ENCODE measurements at places on chromosomes 7 and 10.

- DNase-seq: no peak
These were observed 12.2 kb upstream of the OIT3 start for GRCh38 chr10:72881291-72881690.

DNA sequence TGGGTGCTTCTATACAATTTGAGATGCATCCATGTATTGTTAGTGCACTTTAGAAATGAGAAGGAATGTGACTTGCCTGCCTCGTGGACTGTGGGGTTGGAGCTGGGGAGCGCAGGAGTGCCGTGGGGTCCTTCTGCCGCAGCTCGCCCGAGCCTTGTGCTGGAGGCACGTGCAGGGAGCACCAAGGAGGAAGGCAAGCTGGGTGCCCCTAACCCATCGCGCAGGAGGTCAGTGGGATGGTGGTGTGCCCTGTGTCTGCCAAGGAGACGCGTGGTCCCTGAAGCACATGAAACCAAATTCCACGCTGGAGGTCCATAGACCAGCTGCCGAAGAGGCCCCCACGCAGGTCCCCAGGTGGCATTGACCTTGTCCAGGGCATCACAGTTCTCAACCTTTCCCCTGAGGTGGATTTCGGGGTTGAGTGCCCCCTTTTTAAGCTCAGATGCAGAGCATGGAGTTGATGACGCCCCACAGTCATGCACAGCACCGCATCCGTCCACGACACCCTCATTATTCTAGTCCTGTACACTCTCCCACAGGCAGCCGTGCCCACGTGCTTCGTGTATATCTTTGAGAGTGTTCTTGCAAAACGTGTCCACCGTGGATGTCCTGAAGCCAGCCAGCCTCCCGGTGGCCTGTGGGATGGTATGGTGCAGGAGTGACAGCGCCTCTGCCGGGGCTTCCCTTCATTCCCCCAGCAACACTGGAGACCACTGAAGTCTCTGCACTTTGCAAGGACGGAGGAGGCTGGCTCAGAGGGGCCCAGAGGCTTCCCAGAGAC, 35.5 kb downstream of the FKBP6 start:
- DNase-seq: no peak

GRCh38 chr7:30750010-30750409, 1.9 kb upstream of the INMT start:
- no peak for DNase-seq

DNA sequence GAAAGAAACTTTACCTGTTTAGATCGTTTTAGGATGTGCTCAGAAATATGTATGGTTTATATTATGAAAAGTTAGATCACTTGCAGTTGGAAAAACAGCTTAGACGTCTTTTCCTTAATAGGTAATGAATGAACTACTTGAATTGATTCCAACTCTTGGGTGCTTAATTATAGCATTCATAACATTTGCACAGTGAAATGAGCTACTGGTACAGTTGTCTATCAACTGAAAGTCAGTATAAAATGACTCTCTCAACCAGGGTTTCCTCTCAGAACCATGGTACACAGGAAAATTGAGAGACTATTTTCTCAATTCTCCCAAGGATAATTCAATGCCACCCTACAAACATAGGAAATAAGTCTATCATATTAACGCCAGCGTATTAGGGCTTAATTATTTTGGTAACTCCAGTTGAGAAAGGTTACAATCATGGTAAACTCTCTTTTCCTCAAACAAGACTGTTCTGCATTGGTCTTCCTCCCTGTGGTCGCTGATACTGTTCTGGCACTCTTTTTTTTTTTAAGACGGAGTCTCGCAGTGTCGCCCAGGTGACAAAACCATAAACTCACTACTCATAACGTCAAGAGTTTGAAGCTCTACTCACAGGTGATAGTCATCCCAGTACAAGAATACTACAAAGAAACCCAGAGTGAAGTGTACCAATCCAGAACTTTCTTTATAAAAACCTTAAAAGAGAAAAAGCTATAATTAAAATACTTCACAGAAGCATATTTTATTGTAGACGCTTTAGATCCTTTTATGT, 2.0 kb downstream of the ANLN start:
- DNase-seq: peak; percentile 73

- no peak for DNase-seq
These were observed 60.8 kb downstream of the DLG5 start for GRCh38 chr10:77865580-77866324.

- DNase-seq: no peak
These were observed 18.3 kb downstream of the SKIDA1 start for GRCh38 chr10:21507150-21507549.

- no peak for DNase-seq
These were observed 316.0 kb downstream of the PTPRN2 start for GRCh38 chr7:158271646-158272045.

GRCh38 chr10:50788951-50789945, 49.5 kb downstream of the ASAH2B start:
- peak; percentile 31 for DNase-seq

GRCh38 chr7:133910761-133911160, 216.4 kb upstream of the LRGUK start:
- no peak for DNase-seq

GRCh38 chr10:101446071-101446470, 92.1 kb downstream of the BTRC start:
- DNase-seq: no peak

- no peak for DNase-seq
These were observed 270.0 kb upstream of the PPP2R2D start for GRCh38 chr10:131630772-131631258.

- DNase-seq: peak; percentile 41
These were observed 121.5 kb downstream of the TPST1 start for GRCh38 chr7:66326501-66327215.

GRCh38 chr7:154910125-154910524, 92.8 kb downstream of the PAXIP1 start:
- no peak for DNase-seq

All from SW 1271 (cell line).